ENCODE measurements at places on chromosomes 2 and 18. TPM values are rescaled to one million over a fixed set of nuclear protein-coding genes. Genes with fewer than 3 reads are reported as not detected.

The ASPRV1 gene
- 0.12 TPM for total RNA-seq

The ZNF407 gene
- 1.3 TPM for total RNA-seq

The IL1F10 gene
- not detected for total RNA-seq

The SEPTIN10 gene
- 76.8 TPM for total RNA-seq

The MC2R gene
- total RNA-seq = not detected

The DLX2 gene
- 1.4 TPM for total RNA-seq

The GALR1 gene
- total RNA-seq = not detected

The TUBB8B gene
- total RNA-seq = not detected

The ADGRF3 gene
- 0.23 TPM for total RNA-seq

The VIT gene
- 0.98 TPM for total RNA-seq

The ITGA6 gene
- total RNA-seq = 18.9 TPM

The MC4R gene
- total RNA-seq = not detected

The MRPS5 gene
- total RNA-seq = 104 TPM

The RFTN2 gene
- not detected for total RNA-seq

The TBC1D8 gene
- 49.8 TPM for total RNA-seq

The AP1S3 gene
- total RNA-seq = 43.9 TPM

The ZNF396 gene
- total RNA-seq = 2.7 TPM

The ASB18 gene
- not detected for total RNA-seq

The MXD1 gene
- 0.88 TPM for total RNA-seq
